ENCODE measurements at places on chromosomes 1 and 21. TPM values are rescaled to one million over a fixed set of nuclear protein-coding genes. Genes with fewer than 3 reads are reported as not detected.

Gene PRAMEF8
- not detected for polyA plus RNA-seq

DNA sequence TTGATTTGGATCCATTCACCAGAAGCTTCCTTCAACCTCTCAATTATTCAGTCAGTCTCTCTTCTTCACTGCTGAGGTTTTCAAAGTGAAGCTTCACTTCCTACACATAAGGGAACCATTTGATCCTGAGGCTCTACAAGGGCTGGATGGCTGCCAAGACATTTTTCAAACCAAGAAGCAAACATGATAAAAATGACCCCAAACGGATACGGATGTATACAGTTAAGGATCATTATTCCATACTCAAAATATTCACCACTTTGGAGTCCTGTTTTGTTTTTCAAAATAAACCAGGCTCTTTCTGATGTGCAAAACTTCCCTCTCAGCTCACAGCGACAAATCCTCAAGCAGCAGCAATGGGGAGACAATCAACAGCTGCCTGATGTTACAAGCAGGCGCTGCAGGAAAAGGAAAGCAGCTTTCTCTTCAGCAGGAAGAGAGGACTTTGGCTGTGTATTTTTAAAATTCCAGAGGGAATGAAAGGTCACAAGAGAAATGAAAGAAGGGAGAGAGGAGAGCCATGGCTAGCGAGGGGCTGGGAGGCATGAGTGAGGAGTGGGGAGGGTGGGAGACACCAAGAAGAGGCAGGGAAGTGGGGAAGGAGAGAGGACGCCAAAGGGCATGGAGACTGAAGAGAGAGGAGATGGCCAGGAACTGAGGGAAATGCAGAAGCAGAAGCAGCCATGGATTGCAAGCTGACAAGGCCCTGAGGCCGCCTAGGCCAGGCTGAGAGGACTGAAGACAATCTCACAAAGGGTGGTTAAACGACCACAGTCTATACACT is 145.4 kb downstream of the SLC45A1 start:
- no peak for DNase-seq

DNA sequence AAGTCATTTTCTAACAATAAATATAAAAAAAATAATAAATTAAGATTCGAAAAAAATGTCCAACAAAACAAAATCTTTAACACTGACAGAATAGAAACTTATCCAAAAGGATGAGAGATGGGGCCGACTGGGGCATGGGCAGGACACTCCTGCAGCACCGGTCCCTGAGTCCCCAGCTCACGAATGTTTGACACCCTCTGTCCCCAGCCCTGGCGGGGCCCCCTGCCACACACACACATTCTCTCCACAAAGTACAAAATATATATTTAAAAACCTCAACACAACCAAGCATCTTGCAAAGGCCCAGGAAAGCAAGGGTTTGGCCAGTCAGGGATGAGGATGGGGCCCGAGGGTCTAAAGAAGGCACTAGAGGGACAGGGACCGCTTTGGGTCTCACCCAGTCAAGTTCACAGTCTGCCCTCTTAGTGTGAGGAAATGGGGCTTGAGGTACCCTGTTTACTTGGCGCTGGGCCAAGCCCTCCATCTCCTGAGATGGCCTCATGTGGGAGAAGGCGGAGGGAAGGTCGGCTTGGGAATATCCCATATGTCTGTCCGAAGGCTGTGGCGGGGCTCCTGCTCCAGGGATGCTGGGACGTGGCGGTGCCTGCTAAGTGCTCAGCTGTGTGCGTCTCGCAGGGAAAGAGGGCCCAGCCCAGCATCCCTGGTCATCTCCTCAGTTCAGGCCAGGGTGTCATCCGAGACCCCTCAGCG is 31.3 kb downstream of the EPHA2 start:
- no peak for DNase-seq

DNA sequence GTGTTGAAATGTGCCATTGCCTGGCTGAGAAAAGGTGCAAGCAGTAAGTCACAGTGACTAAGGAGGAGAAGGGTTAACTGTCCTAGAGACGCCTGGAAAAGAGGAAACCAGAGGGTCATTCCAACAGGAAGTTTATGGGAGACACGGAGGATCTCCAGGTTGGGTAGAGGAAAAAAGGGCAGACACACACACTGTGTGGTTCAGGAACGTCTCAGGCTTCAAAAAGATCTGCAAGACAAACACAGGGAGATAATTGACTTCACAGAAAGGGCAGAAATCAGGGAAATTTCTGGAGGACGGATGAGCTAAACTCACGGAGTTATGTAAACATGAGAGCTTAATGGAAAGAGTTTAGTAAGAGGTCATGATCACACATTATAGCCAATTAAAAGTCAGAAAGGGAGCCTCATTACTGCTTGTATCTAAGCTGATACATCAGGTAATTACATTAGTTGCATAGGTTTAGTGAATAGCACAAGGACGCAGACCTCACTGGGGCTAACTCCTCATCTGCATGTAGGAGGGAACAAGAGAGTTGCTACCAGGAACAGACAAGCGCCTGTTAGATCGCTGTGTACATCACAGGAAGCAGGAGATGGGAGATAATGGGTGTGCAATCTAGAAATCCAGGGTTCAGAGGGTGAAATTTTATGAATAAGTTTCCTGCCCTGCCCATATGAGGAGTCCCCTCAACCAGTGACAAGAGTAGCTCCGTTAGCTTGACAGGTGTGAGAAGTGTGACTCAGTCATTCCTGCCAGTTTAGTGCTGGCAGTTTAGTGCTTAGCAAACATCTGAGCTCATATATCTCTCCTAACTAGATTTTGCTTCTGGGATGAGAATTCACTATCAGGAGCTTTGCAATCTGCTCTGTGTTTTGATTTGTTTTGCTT is 96.6 kb upstream of the TNR start:
- no peak for DNase-seq

Gene LCE6A
- polyA plus RNA-seq, result not detected

GRCh38 chr1:245232931-245233330 is 78.1 kb downstream of the KIF26B start:
- no peak for DNase-seq

GRCh38 chr1:236176337-236177336 is 34.3 kb downstream of the GPR137B start:
- DNase-seq, result no peak

Gene AIRE
- 0.41 TPM for polyA plus RNA-seq

GRCh38 chr1:223748405-223748772 is 36.0 kb downstream of the CAPN2 start:
- DNase-seq, result no peak

GRCh38 chr1:194159941-194160340 is 973.5 kb upstream of the B3GALT2 start:
- no peak for DNase-seq

DNA sequence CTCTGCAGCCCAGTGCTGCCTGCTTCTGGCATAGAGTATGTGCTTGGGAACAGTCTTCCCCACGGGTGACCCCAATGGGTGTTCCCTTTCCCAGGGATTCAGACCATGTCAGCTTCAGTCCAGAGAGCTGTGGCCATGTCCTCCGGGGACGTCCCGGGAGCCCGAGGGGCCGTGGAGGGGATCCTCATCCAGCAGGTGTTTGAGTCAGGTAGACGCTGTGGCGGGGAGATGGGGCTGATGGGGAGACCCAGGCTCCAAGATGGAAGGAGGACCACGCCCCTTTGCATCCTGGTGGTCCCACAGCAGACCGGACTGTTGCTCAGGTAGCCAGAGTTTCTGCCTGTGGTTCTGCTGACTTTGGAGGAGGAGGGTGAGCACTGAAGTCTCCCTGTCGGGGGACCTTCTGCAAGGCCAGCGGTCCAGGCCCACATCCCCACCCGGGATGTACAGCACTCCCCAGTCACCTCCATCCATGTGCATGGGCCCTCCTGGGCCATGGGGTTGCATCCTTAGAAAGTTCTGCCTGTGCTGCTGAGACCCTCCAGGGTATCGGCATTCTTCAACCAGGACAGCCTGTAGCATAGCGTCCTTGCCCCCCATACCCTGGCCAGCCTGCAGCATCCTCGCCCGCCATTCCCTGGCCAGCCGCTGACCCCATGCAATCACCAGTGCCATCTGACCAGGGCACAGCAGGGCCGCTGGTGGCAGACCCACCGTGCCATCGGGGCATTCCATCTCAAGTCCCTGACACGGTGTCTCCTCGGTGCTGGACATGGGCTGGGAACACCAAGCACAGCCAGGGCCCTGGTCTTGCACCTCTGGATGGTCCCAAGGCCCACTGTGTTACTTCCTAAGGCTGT is 2.8 kb downstream of the AIRE start:
- DNase-seq, result no peak

DNA sequence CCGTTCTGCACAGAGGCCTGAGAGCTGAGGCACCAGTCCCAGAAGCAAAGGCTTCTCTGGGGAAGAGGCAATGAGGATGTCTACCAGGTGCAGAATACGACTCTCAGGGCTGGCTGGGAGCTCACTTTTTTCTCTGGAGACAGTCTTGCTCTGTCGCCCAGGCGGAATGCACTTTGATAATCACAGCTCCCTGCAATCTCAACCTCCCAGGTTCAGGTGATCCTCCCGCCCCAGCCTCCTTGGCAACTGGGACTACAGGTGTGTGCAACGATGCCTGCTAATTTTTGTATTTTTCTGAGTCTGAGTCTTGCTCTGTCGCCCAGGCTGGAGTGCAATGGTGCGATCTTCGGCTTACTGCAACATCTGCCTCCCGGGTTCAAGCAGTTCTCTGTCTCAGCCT is 17.6 kb downstream of the NADK start:
- DNase-seq, result no peak

Gene INAVA
- not detected for polyA plus RNA-seq

All from naive B cell (primary cell).